ENCODE measurements at places on chromosomes 6 and 20.

- DNase-seq, result no peak
Measured at GRCh38 chr6:11384531-11385309, 152.3 kb upstream of the NEDD9 start.

DNA sequence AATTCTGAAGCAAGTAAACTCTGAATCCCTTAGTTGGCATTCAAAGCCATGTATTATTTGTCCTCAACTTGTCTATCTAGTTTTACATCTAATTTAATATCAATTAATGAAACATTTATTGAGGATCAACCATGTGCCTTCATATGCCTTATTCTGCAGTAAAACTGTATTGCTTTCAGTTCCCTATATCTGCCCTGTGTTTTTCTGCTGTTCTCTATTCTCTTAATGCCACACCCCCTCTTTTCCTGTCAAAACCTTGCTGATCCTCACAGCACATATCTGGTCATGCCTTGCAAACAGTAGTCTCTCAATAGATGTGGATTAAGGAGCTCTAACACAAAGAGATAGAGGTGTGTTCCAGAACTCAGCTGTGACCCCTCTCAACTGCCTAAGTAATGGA lies 2.0 kb downstream of the FIG4 start:
- no peak for DNase-seq

GRCh38 chr20:43724383-43724782 lies 2.4 kb downstream of the GTSF1L start:
- no peak for DNase-seq

GRCh38 chr6:146209942-146210341 lies 181.1 kb downstream of the GRM1 start:
- no peak for DNase-seq

- no peak for DNase-seq
Measured at GRCh38 chr6:15304337-15305042, 58.6 kb downstream of the JARID2 start.
